RPMI8226 (cell line): ENCODE measurements at places on chromosomes 3 and 15.
A peak's percentile ranks its signal among the peaks of the same experiment; 100 is the strongest.

DNA sequence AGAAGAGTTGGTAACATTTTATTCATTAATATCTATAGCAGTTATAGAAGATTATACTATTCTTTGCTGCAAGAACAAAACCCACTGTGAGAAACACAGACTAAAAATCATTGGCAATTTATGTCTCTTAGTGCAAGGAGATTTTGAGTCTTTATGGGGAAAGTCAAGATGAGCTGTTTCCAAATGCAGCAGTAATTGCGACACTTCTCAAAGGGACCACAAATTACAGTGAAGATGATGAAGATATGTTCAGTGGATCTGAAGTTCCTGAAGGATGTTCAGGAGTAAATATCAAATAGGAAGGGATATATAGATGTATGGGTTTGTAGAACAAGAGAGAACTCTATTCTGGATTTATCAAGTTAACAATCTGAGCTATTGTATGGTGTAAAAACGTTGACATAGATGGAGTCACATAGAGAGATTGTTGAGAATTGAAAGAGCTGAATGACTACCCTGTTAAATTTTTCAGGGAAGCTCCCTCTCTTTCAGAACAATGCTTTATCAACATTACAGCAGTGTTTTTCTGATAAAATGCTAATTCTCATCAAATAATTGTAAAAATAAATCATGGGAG is 71.8 kb downstream of the DTWD1 start:
- DNase-seq, result no peak

DNA sequence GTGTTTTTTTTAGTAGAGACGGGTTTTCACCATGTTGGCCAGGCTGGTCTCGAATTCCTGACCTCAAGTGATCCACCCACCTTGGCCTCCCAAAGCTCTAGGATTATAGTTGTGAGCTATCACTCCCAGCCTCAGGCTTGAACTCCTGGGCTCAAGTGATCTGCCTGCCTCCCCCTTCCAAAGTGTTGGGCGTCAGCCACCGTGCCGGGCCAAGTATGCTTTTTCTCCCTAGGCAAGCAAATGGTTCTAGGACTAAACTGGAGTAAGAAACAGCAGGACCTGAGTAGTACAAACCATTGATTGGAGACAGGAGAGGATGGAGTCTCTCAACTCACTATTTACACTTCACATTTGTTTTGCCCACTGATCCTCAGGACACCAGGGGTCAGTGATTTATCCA is 4.6 kb upstream of the PTPN9 start:
- no peak for DNase-seq

DNA sequence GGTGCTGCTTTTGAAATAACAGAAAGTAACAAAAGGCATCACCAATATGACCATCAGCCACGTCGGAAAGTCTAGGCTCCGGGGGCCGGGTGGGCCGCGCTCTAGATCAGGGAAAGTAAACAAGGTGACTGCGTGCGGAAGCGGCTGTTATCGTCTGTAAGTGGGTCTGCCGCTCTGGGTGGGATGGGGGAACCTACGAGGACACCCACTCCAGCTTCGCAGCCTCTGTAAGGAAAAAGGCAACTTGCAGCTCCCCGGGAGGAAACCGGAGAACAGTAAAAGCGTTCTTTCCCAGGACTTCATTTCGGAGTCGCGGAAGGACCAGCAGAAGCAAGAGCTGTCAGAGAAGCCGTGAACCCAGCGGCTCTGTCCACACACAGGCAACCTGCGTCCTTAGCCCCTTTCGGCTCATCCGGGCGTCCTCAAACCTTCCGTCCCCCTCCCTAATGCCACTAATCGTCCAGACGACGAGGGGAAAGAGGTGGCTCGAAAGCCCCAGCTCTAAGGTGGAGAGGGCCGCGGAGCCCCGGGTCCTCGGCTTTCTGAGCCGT is 461 bp downstream of the XRN1 start:
- DNase-seq, result peak; percentile 42

GRCh38 chr15:91521996-91522395 is 331.5 kb upstream of the SLCO3A1 start:
- DNase-seq, result no peak

DNA sequence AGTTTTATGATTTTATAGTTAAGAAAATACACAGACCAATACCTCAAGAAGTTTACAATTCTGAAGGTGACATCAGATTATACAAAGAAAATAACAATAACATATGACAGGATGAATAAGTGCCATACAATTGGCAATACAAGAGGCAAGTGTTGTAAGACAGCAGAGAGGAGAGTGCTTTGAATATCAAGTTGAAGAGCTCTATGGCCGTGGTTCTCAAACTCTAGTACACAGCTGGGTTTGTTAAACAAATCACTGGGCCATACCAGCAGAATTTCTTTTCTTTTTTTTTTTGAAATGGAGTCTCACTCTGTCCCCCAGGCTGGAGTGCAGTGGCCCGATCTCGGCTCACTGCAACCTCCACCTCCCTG is 167.1 kb upstream of the NECTIN3 start:
- no peak for DNase-seq

DNA sequence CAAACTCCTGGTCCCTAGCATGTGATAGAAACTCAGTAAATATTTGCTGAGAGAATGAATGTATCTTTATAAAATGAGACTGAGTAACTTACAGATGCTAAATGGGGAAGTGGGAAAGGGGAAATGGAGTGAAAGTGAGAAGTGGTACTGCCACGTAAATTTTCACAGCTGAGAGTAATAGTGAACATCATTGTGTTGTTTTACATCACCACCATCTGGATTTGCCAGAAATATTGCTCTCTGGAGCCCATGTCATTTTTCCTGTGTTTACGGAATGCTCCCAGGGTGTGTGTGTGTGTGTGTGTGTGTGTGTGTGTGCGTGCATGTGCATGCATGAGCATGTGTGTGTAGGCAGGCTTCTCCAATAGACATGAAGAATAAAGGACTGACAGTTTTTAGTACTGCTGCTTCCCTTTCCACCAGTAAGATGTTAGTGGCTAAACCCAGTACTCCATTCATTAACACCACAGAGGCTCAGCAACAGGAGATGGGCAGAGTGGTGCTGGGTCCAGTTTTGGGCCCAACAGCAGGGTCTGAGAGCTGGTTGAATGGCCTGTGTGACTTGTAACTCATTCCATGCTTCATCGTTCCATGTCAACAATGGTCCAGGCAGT is 57.3 kb downstream of the DIPK2A start:
- peak; percentile 52 for DNase-seq

- no peak for DNase-seq
Observed at GRCh38 chr3:173750095-173750494, 352.6 kb downstream of the NLGN1 start.

DNA sequence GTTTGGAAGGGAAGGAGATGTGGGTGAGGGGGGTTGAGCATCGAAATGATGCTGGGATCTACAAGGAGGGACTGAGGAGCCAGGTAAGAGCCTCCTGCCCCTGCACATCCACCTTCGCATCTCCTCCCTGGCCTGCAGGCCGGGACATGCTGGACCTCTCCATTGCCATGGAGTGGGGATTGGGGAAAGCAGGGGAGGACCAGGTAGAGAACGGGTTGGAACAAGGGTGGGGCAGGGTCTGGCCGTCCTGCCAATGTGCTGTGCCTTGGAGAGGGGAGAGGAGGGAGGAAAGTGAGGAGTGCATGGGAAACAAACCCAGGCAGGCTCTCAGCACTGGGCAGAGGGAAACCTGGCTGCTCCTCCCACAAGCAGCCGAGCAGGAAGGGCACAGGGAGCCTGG is 10.6 kb downstream of the PLA2G4B start:
- DNase-seq, result no peak

DNA sequence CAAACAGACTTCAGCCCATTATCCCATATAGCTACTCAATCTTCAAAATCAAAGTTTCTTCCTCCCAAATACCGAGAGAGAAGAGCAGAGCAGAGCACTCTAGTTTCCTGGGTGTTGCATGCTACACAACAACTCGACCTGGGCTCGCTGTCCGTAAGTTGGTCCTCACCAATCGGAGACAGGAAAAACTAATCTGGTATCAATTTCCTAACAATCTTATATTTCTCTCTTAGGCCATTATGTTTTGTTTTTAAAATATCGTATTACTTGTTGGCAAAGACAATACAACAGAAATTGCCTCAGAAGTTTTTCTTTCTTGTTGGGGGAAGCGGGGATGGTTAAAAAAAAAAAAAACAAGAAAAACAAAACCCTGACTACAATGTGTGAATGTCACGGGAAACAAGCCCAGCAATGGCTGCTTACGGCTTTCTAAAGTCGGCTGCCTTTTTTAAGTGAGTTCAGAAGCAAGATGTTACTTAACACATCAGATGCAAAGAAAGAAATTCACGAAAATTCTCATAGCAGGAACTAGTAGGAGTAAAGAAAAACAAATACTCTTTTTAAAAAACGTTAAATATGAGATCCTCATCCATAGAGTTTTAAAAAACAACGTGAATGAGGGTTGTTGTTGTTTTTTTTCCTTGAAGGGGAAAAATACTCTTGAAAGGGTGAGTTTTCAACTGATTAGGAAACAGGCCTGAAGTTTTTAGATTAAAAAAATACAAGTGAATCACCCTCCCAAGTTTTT is 1.9 kb downstream of the VGLL4 start:
- DNase-seq, result peak; percentile 46

GRCh38 chr3:169133178-169134161 is 530.0 kb downstream of the MECOM start:
- DNase-seq, result peak; percentile 34

- DNase-seq, result no peak
Observed at GRCh38 chr15:28023933-28024888, 74.9 kb downstream of the OCA2 start.
